ENCODE measurements at places on chromosomes 2 and 18.
A peak's percentile ranks its signal among the peaks of the same experiment; 100 is the strongest.

- no peak for DNase-seq
These were observed 130.5 kb downstream of the EIPR1 start for GRCh38 chr2:3246928-3247714.

DNA sequence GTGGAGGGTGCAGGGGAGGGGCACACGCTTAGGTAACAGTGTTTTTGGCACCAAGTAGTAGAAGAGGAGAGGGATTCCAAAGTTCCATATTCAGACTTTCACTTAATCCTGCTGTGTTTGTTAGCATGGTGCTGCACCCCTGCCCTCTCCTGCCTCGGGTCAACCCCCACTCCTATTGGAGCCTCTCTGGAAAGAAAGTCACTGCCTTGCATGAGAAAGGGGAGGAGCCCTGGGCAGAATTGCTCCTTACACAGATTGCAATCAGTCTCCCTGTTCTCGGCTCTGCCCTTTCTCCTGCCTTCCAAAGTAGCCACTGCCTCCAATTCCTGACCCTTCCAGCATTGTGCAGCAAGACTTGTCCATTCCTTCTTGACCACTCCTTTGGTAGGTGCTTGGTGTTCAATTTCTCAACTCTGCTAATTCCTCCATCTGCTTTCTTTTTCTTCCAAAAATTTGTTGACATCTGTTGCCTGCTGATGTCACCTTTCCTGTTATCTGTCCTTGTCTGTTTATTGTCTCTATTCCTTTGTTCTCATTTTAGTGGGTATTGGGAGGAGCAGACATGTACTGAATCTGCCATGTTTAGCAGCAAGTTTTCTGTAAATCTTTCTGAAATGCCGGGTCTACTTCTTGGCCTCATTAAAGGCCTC, 225.4 kb downstream of the LOXHD1 start:
- no peak for DNase-seq

DNA sequence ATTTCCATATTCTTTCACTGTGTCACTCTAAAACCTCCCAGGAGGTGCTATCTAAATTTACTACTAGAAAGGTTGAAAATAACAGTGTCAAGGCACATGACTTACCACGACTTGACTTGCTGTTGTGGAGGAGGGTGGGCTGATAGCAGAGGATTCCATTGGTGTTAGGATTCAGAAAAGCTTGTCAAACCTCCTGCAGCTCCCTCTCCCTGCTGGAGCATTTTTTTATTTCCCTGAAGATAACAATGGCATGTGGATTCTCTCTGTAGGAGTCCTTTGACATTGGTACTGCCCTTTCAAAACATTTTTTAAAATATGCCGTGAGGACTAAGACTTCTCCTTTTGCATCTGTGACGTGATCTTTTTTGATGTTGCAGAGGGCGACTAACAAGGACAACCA, 696.9 kb upstream of the GYPC start:
- no peak for DNase-seq

- no peak for DNase-seq
These were observed 236.5 kb downstream of the DSEL start for GRCh38 chr18:67279988-67280387.

DNA sequence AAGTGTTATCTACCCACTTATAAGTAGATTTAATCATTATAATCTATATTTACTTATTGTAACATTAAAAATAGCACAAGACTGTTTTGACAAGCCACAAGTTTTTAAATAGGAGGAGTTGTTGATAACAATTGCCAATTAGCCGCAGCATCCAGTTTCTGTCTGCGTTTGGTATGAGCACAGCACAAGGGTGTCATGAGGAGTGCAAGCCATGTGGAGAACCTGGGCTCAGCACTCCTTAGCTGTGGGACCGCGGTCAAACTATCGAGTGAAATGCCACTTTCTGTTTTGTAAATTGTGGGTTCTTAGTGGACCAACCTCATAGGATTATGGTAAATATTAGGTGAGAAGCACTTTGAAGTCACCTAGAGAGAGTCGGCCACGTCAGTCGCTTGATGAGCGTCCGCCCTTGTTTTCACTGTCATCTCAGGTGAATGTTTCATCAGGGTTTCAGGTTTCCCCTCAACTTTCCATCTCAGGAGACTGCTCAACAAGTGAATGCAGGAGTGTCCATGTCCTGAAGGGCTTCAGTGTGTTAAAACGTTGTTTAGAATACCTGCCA, 294.5 kb downstream of the ZNF407 start:
- no peak for DNase-seq

DNA sequence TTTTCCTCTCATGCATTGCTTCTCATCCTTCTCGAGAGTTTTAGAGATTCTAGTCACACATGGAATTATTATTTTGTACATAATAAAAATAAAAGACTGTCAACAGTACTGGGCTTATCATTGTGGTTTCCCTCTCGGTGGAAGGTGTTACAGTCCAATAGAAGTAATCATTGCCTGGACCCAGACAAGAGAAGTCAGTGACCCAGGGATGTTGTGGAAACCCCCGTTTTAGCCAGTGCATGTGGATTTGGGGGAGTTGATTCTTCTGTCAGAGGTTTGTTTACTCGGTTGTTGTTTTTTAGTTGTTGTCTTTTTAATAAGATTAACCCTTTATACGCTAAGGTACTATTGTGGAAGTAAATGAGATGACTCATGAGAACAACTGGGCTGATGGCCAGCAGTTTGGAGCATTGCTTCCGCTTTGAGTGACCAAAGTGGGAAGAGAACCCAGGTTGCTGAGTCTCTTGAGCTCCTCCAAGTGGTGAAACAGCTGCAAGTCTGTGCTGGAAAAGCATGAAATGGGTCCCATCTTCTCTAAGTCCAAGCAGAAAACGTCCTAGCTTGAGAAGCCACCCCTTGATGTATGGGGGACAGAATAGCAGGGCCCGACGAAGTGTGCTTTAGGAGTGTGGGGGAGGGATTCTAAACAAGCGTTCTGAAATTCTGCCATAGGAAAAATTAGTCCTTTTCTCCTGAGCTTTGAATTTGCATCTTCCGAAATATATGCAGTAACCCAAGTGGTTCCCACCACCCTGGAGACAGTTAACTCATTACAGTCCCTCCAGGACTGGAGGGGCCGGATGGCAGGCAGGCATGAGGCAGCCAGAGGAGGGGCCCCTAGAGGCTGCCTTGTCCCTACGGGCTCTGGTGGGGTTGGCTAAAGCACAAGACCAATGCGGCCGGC, 61.8 kb upstream of the GPR45 start:
- DNase-seq = peak; percentile 48

DNA sequence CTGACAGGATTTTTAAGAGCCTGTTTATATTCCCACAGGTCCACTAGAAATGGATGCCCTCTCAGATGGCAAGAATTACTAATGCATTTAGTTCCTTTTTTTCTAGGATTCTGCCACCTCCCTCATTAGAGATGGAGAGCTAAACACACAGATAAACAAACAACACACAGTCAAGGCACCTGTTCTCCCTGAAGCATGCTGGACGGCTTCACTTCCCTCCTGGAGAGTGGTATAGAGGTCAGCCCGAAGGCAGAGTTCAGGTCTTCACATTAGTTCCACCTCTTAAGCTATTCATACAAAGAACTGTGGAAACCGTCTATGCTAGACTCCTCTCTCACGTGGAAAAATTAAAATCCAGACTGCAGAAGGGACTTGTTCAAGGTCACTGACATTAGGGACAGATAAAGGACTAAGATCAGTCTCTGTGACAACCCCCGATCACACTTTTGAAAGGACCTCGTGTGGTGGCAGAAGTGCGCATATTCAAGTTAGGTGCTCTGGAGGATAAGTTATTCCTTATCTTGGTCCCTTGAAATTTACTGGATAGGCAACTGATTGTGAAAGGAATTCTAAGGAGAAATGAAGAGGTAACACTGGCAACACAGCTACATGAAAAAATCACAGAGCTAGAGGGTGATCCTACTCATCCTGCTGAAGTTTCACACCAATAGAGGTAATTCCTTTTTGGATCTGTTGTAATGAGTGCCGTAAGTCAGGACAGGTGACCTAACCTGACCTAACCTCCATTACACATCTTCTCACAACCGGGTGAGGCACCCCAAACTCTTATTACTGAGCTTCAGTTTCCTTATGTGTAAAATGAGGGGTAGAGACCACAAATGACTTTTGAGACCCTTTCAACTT, 75.1 kb downstream of the SPRED2 start:
- DNase-seq = no peak

DNA sequence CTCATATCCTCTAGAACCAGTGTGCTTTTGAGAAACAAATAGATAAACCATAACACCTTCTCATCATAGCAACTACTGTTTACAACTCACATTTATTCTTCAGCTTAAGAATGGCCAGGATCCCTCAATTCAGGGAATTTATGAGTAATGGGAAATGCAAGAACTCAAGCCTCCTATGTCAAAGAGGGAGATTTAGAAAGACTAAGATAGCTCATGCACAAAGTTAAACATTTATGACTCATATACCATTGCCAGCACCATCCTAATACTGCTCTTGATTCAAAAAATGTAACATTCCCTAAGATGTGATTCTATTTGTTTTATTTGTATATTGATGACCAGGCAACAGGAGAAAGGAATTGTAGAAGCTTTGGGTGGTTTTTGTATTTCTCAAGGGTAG, 172.8 kb downstream of the CYP26B1 start:
- no peak for DNase-seq

DNA sequence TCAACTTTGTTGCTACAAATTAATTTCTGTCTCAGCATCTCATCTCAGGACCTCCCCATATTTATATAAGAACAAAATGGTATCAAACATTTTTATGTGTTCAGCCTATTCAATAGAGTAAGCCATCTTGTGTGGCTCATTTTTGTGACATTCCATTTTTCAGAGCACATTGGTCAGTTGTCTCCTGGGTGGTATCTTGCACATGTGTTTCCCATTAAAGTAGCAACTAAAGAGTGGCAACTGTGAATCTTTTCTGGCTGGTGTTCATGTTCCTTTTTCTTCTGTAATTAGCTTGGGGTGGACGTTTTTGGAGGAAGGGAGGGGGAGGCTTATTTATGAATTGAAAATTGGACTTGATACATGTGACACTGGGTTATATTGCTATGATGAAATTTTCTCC, 45.4 kb upstream of the EFEMP1 start:
- no peak for DNase-seq

DNA sequence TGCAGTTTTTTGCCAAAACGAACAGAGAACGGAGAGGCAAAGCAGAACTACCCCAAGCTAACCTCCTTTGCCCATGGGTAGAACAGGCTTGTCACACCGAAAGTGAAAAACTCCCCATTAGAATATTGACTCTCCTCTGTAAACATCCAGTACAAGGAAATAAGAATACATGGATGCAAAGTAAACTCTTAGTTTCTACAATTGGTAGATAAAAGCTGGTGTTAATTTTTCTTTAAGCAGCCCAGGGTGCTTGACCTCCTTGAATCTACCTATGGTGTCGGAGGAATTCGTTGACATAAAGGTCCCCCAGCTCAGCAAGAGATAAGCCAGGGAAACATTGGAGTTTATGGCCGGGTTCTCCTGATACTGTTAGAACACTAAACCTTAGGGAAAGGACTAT, 48.4 kb upstream of the DSG1 start:
- DNase-seq = no peak

- DNase-seq = no peak
These were observed 158.2 kb upstream of the MYCN start for GRCh38 chr2:15782009-15782751.

DNA sequence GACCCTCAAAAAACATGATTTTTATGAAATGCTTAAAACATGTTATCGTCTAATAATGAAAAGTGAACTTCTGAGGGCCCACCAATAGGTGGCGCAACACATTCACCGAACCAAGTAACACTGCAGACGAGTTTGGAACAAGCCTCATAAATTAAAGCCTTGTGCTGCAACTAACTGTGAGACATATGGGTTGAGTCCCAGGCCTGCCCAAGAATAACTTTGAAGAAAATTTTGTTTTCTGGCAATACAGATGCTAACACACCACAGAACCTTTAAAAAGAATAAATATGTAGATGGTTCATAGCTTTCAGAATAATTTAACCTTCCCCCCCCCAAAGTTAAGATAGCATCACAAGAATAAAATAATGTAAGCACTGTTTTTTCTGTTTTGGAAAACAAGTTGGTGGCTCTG, 285.9 kb downstream of the RNF144A start:
- DNase-seq = peak; percentile 67

DNA sequence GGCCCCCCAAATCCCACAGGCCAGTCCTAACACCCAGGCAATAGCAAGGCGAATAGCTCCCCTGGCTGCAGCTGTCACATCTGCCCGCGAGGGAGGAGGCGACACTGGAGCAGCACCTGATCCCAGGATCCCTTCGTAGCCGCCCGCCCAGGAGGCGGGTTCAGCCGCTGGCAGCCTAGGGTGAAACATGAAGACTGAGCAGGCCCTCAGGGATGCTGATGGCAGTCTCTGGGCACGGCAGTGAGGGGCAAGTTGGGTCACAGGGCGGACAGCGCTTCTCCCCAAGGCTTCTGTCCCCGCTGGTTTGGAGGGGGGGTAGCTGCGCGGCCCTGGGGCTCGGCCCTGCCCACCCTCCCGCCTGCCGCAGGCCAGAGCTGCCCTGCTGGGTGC, 1.9 kb downstream of the DNMT3A start:
- DNase-seq = no peak
